ENCODE measurements at places on chromosomes 3 and 15.

GRCh38 chr3:156037356-156037755 is 83.0 kb upstream of the KCNAB1 start:
- no peak for DNase-seq

GRCh38 chr3:65190111-65190510 is 502.3 kb upstream of the ADAMTS9 start:
- DNase-seq = no peak

DNA sequence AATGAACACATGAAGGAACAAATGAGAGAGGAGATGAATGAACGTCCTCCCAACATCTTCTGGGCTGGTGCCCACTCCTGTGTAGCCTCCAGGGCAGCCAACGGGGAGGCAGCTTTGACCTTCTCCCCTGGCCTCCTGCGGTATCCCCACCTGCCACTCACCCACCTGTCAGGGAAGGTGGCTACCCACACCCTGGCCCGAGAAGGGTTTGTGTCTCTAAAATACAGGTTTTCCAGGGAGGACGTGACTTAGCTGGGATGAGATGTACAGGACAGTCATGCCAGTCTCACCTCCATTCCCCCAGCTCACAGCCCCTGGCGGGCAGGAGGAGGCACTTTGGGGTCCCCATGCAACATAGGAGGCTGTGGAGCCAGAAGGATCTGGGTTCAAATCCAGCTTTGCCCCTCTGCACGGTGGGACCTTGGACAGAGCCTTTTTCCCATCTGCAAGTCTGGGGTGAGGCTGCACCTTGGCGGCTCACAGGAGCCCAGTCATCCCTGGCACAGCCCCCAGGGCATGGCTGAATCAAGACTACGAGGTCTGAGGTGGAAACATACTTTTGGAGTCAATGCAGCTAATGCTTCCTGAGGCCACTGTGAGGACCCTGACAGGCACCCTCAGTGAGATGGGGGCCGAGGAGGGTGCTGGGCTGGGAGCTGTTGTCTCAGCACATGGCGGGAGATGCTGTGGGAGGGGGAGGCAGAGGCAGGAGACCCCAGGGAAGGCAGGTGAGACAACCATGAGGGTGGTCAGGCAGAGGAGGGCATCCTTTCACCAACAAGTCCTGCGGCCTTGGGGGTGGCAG is 11.1 kb upstream of the PLXND1 start:
- no peak for DNase-seq

GRCh38 chr3:60645801-60646200 is 605.5 kb downstream of the FHIT start:
- DNase-seq = no peak

GRCh38 chr3:48930590-48930989 is 11.9 kb downstream of the ARIH2 start:
- no peak for DNase-seq

- no peak for DNase-seq
Measured at GRCh38 chr3:124455891-124456290, 274.4 kb upstream of the UMPS start.

GRCh38 chr3:128285967-128286321 is 132.7 kb downstream of the EEFSEC start:
- no peak for DNase-seq

- DNase-seq = no peak
Measured at GRCh38 chr3:194100856-194101390, 35.0 kb upstream of the HES1 start.

GRCh38 chr3:44339181-44340057 is 853 bp downstream of the TCAIM start:
- DNase-seq = no peak

DNA sequence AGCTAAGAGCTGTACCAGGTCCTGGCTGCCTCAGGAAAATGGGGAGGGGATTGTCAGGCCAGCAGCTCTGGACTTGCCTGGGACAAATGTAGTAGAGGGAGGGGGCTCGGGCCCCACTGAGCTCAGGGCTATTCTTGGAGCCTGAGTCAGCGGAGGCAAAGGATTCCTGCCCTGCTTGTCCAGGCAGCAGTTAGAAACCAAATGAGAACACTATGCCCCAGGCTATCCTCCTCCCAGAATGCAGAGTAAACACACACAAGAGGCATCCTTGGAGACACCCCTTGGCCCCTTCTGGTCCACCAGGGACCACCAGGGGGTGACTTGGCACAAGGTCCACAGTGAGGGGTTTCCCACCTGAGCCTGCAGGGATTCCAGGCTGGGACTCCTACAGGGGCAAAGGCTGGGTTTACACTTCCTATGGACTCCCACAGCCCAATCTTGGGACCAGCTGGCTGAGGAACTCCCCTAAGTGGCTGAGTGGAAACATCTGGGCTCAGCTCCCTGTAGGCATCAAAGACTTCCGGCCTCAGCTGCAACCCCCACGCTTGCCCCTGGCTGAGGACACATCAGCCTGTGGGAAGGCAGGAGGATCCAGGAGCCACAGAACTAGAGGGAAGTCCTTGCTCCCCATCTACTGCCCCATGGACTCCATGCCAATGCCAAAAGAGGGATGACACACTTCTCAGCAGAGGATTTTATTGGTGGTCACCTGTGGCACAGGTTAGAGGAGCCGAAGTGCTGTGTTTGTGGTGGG is 3.4 kb upstream of the COL7A1 start:
- no peak for DNase-seq

GRCh38 chr3:69791106-69791505 is 51.8 kb downstream of the MITF start:
- DNase-seq = no peak

GRCh38 chr3:79866162-79866561 is 98.4 kb upstream of the ROBO1 start:
- no peak for DNase-seq

DNA sequence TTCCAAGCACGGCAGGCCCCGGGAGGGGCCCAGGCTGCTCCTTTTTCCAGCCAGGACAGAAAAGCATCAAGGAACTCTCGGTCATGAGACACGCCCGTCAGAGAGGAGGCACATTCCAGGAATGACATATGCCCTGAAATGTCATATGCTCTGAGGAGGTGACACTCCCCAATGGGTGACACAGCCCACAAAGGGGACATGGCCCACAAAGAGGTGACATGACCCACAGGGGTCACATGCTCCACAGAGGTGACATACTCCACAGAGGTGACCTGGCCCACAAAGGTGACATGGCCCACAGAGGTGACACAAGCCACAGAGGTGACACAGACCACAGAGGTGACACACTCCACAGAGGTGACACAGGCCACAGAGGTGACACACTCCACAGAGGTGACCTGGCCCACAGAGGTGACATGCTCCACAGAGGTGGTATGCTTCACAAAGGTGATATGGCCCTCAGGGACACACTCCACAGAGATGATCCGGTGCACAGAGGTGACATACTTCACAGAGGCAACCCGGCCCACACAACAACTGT is 79.2 kb downstream of the ABHD5 start:
- no peak for DNase-seq

- DNase-seq = no peak
Measured at GRCh38 chr15:41334293-41335120, 1.8 kb downstream of the NUSAP1 start.

- DNase-seq = no peak
Measured at GRCh38 chr3:66856533-66856932, 141.6 kb upstream of the KBTBD8 start.

- no peak for DNase-seq
Measured at GRCh38 chr15:43489191-43489590, 3.8 kb downstream of the TP53BP1 start.

- DNase-seq = no peak
Measured at GRCh38 chr3:140013220-140013619, 78.2 kb downstream of the CLSTN2 start.

DNA sequence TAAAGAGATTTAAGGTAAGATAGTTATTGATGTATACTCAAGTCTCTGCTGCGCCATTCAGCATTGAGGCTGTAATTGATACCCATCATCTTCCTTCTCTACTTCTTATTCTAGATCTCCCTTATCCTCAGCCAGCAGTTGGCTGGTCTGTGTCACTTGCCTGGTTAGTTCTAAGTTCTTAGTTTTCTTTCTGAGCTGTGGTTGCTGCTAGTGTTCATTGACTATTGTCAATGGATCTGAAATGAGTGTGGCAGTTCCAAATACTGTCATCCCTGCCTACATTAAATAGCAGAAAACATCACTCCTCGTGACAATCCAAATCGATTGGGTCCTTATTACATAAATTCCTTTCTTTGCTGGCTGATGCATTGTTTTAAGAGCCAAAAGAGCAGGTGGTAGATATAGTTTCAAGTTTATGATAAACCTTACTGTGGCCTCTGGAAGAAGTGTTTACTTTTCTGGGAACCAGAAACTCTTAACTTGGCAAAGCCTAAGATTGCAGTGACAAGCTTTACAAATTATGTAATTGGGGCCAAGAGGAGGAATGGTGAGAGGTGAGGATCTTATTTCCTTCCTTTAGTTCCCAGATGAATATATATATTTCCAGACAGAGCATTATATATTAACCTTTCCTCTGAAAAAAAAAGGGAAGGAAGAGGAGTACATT is 168.0 kb downstream of the GMNC start:
- no peak for DNase-seq

DNA sequence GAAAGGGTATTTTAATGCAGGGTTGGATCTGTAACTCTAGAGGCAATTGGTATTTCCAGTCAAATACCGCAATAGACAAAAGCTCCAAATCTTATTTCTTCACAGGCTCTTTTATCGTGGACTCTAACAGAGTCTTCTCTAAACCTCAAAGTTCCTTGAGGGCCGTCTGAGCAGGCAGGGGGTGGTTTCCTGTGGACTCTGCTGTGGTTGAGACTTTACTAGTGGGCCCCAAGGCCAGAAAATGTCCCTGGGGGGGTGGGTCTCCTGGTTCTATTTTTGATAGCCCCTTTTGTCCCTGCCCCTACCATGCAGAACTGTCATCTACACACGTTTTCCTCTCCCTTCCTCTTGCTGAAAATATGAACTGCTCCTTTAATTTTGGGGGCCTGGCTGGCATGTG is 80.1 kb downstream of the ASB7 start:
- no peak for DNase-seq

DNA sequence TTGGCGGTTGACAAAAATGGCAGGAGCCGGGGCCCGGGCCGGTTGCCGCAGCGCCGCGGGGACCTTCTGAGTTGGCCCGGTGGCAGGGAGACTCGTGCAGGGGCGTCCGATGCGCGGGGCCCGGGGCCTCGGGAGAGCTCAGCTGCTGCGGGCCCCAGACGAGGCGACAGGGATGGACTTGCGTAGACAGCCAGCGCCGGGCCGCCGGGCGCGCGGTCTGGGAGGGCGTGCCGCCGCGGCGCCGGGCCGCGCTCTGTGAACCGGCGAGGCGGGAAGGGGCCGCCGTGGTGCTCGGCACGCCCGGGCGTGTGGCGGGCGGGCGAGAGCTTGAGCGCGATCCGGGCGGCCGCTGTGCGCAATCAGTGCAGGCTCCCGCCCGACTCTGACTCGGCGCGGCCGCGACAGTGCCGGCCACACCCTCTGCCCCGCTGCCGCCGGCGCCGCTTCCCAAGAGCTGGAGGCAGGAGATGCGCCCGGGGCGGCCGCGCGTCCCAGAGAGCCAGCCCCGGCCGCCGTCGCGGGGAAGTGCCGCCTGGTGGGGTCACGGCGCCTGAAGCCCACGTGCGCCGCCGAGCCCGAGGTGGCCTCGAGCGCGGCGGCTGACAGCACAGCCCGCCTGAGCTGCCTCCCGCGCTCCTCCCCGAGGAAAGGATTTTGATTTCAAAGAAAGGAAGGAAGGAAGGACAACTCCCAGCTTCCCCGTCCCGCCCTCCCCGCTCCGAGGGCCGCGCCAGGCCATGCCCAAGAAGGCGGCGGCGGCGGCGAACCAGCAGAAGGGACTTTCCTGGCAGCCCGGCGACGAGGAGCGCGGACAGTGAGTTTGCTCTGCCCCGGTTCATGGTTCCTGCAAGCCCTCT is 657 bp downstream of the TLNRD1 start:
- peak; percentile 31 for DNase-seq

DNA sequence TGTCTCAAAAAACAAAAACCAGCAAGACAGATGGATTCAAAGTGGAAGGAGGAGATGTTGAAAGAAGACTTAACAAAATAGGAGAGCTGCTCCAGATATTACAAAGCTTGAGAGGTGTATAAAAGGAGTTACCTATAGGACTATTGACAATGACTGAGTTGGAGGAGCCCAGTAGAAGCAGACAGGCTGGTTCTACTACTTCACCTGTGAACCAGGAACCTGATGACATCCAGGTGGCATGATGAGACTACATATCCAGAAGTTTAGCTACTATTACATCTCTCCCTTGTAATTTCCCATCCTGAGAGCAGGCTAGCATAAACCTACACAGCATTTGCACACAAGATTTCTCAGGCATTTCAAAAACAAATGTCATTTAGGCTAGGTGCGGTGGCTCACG is 49.3 kb downstream of the CPEB1 start:
- no peak for DNase-seq

- no peak for DNase-seq
Measured at GRCh38 chr15:27412415-27412814, 441.4 kb downstream of the GABRG3 start.

DNA sequence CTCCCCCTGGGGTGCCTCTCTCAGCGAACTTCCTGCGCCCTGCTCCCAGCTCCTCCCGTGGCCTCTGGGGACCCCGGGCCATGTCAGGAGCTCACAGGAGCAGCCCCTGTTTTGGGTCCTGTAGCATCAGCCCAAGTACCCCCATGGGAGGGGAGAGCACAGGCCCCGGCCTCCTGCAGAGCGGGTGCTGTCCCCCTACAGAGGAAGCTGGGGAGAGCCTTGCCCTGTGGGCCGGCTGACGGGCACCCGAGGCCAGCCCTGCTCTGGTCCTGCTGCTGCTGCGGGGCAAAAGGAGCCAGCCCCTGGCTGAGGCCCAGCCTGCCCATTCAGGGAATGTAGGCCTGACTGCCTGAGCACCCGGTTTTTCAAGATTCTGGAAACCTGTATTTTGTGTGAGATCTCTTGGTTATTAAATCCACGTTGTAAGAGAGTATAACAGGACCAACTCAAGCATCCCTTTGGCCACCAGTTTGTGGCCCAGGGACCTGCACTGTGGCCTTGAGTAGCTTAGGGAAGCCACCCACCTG is 12.4 kb downstream of the PLXNA1 start:
- DNase-seq = no peak

DNA sequence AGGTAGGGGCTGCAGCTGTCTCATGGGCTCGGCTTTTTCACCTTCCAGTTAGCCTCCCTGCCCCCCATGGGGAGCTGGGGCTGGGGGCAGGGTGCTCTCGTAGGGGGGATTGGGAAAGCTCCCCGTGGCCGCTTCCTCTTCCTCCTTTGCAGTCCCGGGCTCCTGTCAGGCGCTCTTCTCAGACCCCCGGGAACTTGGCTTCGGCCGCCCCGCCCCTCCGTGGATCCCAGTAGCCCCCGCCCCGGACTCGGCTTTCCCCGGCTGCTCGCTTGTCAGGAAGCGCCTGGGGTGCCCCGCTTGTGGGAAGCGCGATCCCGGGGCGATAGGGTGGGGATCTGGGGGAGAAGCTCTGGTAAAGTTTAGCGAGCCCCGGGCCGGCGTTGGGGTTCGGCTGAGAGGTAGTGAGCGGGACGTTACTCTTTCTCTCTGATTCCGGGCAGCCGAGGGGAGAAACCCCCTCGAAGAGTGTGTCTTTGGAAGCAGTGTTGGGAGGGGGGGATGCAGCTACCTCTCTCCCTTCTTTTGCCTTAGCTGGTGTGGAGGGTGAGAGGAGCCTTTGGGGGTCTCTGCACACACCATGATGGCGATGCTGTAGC is 611 bp downstream of the PIAS1 start:
- no peak for DNase-seq
